ENCODE measurements at places on chromosomes 3 and 15.

DNA sequence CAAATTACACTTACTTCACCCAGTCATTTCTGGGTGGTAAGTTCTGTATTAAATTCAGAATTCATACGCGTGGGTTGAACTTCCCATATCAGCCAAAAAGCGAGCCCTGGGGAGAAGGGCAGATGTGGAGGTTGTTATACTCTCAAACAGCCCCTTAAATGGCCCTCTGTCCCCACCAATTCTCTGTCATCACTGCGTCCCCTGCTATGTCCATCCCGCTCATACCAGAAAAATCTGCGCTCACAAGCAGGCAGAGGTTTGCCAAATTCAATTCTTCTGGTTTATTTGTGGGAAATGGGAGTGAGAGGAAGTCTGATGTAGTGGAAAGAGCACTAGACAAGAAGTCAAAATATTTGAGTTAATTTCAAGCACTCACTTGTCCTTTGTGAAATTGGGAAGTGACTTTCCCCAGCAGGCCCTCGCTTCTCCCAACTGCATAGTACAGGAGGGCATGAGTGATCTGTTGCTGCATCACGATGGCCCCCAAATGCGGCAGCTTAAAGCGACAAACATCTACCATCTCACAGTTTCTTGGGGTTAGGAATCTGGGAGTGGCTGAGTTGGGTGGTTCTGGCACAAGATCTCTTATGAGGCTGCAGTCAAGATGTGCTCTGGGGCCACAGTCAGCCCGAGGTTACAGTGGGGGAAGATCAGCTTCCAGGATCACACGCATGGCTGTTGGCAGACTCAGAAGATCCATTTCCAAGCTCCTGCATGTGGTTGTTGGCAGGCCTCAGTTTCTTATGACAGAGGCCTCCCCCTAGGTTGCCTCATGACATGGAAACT, 67.7 kb downstream of the CPN2 start:
- DNase-seq = no peak

DNA sequence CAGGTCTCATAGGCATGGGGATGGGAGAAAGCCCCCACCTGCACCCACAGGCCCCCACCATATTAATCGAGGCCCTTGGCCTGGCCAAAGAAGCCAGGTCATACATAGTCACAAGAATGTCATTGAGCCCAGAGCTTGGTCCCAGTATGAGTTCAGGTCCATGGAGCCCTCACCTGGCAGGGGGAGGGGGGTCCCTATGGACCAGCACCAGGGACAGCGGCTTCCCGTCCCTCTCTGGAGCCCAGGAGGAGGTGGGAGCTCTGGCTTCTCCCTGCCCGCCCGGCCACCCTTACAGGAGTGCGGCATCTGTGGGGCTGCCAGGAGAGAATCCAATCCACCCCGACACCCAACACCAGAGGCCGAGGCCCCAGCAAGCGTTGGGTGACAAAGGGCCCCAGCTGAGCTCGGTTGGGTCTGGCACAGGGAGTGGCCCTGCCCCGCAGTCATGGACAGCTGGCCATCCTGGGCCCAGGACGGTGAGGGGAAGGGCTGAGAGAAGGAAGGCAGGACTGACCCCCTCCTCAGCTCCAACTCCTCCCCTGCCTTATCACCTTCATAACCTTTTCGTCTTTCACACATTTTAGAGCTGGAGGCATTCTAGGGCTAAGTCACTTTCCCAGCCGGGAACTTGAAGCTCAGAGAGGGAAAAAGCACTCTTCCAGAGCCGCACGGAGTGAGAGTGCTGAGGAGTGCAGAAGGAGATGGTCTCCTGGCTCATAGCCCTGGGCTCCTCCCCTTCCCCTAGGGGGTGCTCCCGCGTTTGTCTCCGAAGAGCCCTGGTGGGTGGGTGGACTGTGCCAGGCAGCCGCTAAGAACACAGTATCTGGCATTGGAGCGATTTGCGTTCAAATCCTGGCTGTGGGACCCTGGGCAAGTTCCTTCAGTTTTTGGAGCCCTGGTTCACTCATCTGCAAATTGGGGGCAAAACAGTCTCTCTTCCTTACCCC, 54.6 kb downstream of the ATP2B2 start:
- DNase-seq = no peak

GRCh38 chr3:197197334-197197733, 101.1 kb downstream of the DLG1 start:
- DNase-seq = no peak

DNA sequence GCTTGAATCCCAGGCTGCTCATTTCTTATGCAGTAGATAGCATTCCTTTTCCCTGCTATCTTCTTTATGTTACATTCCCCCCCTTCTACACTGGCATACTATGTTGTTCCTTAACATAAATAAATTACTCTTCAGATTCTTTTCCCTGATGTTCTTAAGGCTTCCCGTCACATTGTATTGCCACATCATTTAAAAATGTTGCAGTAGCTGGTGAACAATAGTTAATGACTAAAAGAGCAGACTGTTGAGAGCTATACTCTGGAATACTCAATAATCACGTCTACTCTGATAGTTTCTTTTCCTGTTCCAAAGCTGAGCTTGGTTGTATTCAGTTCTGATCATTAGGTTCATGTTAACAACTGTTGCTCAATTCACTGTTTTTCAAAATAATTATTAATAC, 219.9 kb downstream of the CHST2 start:
- DNase-seq = no peak

DNA sequence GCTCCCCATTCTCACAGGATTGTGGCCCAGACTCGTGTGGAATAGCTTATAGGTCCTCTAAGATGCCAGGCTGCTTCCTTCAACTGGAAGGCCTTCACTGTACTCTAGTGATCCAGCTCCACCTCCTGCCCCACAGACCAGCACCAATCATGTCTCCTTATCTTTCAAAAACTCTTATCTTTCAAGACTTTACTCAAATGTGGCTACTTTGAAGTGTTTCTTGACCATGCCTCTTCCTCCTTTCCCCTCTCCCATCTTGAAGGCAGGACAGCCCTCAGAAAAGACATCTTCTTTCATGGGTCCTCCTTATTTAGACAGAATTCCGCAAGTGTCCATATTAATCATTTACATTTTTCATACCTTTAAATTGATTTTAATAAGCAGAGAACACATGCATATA, 142.3 kb downstream of the CHST2 start:
- DNase-seq = no peak

Data from activated naive CD4-positive, alpha-beta T cell (primary cell).